Esophagus muscularis mucosa (tissue), 4 donors: ENCODE measurements at places on chromosomes 12 and 14. TPM values are rescaled to one million over a fixed set of nuclear protein-coding genes. Genes with fewer than 3 reads are reported as not detected.

- no peak overlapping the region for H3K27ac ChIP-seq
- H3K4me3 ChIP-seq, result no peak overlapping the region
- H3K27me3 ChIP-seq, result no peaks in the 10 kb centered on the region
- H3K4me1 ChIP-seq, result peaks cover 15% of the 10 kb centered on the region
- DNase-seq, result no peak
These were observed 3.1 kb upstream of the ATXN3 start for GRCh38 chr14:92109490-92109889.

DNA sequence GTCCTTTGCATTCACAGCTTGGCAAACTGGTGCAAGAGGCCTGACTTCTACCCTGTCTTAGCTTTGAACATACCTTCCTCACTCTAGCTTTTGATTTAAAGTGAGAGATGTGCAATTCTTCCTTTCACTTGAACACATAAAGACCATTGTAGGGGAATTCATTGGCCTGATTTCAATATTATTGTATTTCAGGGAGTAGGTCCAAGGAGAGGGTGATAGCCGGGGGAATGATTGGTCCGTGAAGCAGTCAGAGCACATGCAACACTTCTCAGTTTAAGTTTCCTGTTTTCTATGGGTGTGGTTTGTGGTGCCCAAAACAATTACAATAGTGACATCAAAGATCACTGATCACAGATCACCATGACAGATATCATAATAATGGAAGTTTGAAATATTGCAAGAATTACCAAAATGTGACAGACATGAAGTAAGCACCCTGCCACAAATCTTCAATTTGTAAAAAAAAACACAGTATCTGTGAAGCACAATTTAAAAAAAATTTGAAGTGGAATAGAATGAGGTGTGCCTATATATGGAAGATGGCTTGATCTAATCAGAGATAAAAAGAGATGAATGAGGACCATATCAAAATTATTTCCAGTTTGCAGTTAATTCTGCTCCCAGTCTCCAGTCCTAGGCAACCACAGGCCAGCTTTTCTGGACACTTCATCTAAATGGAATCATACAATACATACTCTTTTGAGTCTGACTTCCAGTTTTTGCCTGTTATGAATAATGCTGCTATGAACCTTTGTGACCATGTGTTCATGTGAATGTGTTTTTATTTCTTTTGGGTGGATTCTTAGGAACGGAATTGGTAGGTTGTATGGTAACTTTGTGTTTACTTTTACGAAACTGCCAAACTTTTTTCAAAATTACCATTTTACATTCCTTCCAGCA, 23.2 kb downstream of the BORCS5 start:
- H3K4me1 ChIP-seq, result peaks cover 12% of the 10 kb centered on the region
- no peaks in the 10 kb centered on the region for H3K36me3 ChIP-seq
- no peak for DNase-seq
- H3K4me3 ChIP-seq, result no peak overlapping the region

DNA sequence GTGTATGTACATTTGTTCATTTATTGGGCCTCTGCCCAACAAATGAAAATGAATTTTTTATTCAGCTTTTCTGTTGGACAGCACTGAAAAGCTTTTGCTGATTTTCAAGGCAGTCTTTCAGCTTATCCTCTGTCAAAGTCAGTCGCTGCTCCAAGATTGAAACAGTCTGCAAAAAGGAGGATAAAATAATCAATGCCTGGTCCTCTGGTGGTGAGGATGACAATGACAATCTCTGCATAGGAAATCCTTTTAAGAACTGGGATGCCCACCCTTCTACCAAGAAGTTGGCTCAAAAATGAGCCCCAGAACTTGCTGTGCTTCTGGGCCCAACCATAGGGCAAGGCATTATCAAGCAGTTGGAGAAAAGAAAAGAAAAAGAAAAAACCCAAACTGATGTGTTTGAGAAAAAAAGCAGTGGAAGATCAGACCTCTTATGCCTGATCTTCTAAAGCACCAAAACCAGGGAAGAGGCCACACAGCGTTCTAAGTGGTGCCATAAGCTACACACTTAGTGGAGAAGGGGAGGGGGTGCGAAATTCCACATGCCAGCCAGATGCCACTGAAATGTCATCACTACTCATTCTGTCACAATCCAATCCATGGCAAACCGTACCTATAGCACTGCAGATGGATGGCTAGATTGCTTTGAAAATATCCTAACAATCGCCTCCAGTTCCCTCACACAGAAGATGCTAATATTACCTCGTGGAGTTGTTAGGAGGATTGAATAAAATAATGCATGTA, 69.0 kb upstream of the DUSP6 start:
- no peak overlapping the region for H3K27ac ChIP-seq
- peak; percentile 31 for DNase-seq
- peaks cover 25% of the 10 kb centered on the region for H3K4me1 ChIP-seq
- no peaks in the 10 kb centered on the region for H3K36me3 ChIP-seq
- H3K27me3 ChIP-seq, result no peaks in the 10 kb centered on the region
- no peak overlapping the region for H3K4me3 ChIP-seq

The IGF1 gene
- total RNA-seq, result 79.4 TPM

DNA sequence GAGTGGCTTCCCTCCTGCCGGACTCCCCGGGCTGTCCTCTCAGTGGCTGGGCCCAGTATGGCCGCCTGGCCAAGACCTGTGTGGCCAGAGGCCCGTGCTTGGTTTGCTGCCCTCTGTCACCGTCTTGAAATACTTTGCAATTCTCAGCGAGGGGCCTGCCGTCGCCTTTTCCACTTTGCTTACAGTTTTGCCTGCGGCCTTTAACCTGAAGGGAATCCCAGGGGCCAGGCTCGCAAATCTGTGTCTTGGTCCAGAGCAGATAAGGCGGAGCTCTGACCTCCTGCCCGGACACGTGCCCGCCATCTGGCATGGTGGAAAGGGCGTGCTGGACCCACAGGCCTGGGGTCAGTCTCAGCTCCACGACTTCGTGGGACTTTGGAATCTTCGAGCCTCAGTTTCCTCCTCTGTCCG, 10.9 kb upstream of the AMN start:
- DNase-seq, result no peak
- no peak overlapping the region for H3K27ac ChIP-seq
- no peaks in the 10 kb centered on the region for H3K27me3 ChIP-seq
- H3K4me1 ChIP-seq, result no peaks in the 10 kb centered on the region

The RASAL1 gene
- not detected for total RNA-seq

DNA sequence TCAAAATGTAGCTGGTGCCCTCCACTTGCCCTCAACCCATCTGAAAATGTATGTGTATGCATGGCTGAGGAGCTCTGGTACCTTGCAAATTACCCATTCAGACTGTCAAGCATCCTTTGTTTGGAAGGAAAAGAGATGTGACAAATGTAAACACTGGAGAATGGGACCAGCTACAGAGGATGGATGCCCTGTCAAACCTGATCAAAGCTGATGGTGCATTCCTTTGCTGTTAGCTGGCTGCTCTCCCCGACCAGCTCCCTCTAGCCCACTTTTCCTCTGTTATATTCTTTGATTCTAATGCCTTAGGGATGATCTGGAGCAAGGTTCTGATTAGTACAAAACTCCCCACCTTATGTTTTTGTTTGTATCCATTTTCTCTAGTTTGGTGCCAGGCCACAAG, 310.3 kb downstream of the C12orf75 start:
- H3K27ac ChIP-seq, result no peak overlapping the region
- no peaks in the 10 kb centered on the region for H3K4me1 ChIP-seq
- DNase-seq, result no peak
- H3K27me3 ChIP-seq, result no peaks in the 10 kb centered on the region

GRCh38 chr12:22100958-22101748, 55.1 kb downstream of the CMAS start:
- H3K27ac ChIP-seq, result no peak overlapping the region
- no peaks in the 10 kb centered on the region for H3K27me3 ChIP-seq
- no peak for DNase-seq
- H3K4me3 ChIP-seq, result no peak overlapping the region
- H3K4me1 ChIP-seq, result no peaks in the 10 kb centered on the region
- H3K36me3 ChIP-seq, result no peaks in the 10 kb centered on the region

GRCh38 chr12:113247123-113248050, 26.1 kb downstream of the TPCN1 start:
- peaks cover 52% of the 10 kb centered on the region for H3K36me3 ChIP-seq
- H3K4me3 ChIP-seq, result no peak overlapping the region
- no peaks in the 10 kb centered on the region for H3K27me3 ChIP-seq
- peak overlapping the region; percentile 75 for H3K27ac ChIP-seq

GRCh38 chr12:74111688-74112360, 425.8 kb upstream of the ATXN7L3B start:
- no peaks in the 10 kb centered on the region for H3K4me1 ChIP-seq
- no peaks in the 10 kb centered on the region for H3K27me3 ChIP-seq
- no peaks in the 10 kb centered on the region for H3K36me3 ChIP-seq
- no peak overlapping the region for H3K27ac ChIP-seq
- no peak for DNase-seq
- H3K4me3 ChIP-seq, result no peak overlapping the region

GRCh38 chr12:108017472-108018057, 111.5 kb upstream of the WSCD2 start:
- no peak overlapping the region for H3K27ac ChIP-seq
- peak; percentile 89 for DNase-seq
- no peaks in the 10 kb centered on the region for H3K27me3 ChIP-seq
- H3K36me3 ChIP-seq, result no peaks in the 10 kb centered on the region
- no peaks in the 10 kb centered on the region for H3K4me1 ChIP-seq

GRCh38 chr14:104096751-104097700, 11.5 kb downstream of the ASPG start:
- no peak overlapping the region for H3K27ac ChIP-seq
- H3K4me1 ChIP-seq, result peaks cover 6% of the 10 kb centered on the region
- no peak overlapping the region for H3K4me3 ChIP-seq
- H3K27me3 ChIP-seq, result peaks cover 43% of the 10 kb centered on the region

The KLRC2 gene
- not detected for total RNA-seq

DNA sequence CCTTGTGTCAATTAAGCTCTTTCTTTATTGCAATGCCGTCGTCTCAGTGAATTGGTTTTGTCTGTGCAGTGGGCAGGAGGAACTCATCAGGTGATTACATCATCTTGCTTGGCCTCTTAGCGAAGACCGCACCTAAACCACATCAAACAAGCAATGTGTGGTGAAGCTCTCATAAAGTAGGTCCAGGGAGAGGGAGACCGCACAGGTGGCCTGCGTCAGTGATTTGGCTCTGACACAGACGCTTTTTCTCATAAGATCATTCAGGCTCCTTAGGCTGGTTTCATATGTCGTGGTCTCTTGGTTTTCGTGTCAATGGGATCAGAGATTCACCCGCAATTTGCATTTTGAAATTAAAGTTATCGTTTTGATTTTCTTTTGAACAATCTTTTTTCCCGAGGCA, 6.7 kb upstream of the TESC start:
- H3K27me3 ChIP-seq, result peaks cover 18% of the 10 kb centered on the region
- no peak overlapping the region for H3K4me3 ChIP-seq
- H3K27ac ChIP-seq, result no peak overlapping the region
- no peaks in the 10 kb centered on the region for H3K36me3 ChIP-seq
- DNase-seq, result no peak
- no peaks in the 10 kb centered on the region for H3K4me1 ChIP-seq

DNA sequence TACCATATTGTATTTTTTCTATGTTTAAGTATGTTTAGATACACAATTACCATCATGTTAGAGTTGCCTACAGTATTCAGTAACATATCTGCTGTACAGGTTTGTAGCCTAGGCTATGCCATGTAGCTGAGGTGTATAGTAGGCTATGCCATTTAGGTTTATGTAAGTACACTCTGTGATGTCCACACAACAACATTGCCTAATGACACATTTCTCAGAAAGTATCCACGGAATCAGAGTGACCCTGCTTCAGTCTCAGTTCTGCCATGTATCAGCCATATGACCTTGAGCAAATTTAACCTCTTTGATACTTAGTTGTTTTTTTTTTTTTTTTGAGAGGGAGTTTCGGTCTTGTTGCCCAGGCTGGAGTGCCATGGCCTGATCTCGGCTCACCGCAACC, 12.7 kb downstream of the SUSD6 start:
- peaks cover 99% of the 10 kb centered on the region for H3K4me1 ChIP-seq
- DNase-seq, result no peak
- H3K36me3 ChIP-seq, result no peaks in the 10 kb centered on the region
- H3K27ac ChIP-seq, result no peak overlapping the region
- no peaks in the 10 kb centered on the region for H3K27me3 ChIP-seq

DNA sequence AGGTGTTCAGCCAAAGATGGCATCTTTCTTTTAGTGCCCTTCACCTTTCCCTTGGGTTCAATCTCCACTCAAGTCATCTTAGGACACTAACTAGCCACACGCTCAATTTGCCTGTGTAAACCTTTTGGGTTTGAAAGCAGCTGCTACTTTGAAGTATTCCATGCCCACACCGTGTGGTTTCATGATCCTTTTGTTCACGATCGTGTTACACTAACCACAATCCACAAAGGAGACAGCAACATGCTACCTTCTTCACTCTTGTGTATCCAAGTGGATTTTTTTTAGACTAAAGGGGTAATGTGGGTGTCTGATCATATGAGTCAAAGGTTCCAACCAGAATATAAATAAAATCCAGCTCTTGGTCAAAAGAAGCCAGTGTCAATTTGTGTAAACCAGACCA, 122.7 kb upstream of the FAR2 start:
- no peak for DNase-seq
- H3K4me1 ChIP-seq, result no peaks in the 10 kb centered on the region
- no peaks in the 10 kb centered on the region for H3K27me3 ChIP-seq

The PAPLN gene
- 12.0 TPM for total RNA-seq

The MYO1H gene
- not detected for total RNA-seq

DNA sequence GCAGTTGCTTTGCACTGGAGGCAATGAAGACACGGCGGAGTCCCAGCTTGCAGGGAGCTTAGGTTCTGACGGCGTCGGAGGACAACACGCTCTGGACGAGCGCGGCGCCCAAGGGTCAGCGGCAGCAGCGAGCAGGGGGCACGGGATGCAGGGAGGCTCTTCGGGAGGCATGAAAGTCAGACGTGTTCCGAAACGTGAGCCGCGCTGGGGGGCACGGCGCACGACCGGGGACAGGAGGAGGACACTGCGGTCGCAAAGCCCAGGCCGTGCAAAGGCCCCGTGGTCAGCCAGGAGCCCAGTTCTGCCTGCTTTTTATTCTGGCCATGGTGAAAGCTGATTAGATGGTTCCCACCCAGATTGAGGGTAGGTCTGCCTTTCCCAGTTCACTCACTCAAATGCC, 294.6 kb downstream of the SNAPC1 start:
- no peaks in the 10 kb centered on the region for H3K4me1 ChIP-seq
- H3K4me3 ChIP-seq, result no peak overlapping the region
- H3K27ac ChIP-seq, result no peak overlapping the region
- DNase-seq, result no peak
- no peaks in the 10 kb centered on the region for H3K36me3 ChIP-seq

DNA sequence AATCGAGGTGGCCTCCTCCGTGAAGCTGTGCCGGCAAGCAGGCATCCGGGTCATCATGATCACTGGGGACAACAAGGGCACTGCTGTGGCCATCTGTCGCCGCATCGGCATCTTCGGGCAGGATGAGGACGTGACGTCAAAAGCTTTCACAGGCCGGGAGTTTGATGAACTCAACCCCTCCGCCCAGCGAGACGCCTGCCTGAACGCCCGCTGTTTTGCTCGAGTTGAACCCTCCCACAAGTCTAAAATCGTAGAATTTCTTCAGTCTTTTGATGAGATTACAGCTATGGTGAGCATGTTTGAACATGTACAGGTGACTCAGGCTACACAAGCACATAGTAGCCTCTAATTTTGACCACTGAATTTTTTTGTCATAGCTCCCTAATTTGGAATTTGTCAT, 59.7 kb downstream of the ATP2A2 start:
- H3K27me3 ChIP-seq, result no peaks in the 10 kb centered on the region
- peaks cover 18% of the 10 kb centered on the region for H3K4me1 ChIP-seq
- peaks cover 100% of the 10 kb centered on the region for H3K36me3 ChIP-seq
- DNase-seq, result no peak

The PAH gene
- not detected for total RNA-seq
